Activated CD4-positive, alpha-beta memory T cell treated with anti-CD3 and anti-CD28 coated beads, Interleukin-2, amount 10 ng/mL, durations not matched to agents 7 days and 5 days (primary cell): ENCODE measurements at places on chromosomes 12 and 14. TPM values are rescaled to one million over a fixed set of nuclear protein-coding genes. Genes with fewer than 3 reads are reported as not detected.
A peak's percentile ranks its signal among the peaks of the same experiment; 100 is the strongest.

- no peak overlapping the region for H3K27ac ChIP-seq
- no peak overlapping the region for H3K4me3 ChIP-seq
- H3K4me1 ChIP-seq = peaks cover 9% of the 10 kb centered on the region
- DNase-seq = no peak
- no peaks in the 10 kb centered on the region for H3K27me3 ChIP-seq
Observed at GRCh38 chr12:68915055-68915454, 17.9 kb downstream of the CPM start.

DNA sequence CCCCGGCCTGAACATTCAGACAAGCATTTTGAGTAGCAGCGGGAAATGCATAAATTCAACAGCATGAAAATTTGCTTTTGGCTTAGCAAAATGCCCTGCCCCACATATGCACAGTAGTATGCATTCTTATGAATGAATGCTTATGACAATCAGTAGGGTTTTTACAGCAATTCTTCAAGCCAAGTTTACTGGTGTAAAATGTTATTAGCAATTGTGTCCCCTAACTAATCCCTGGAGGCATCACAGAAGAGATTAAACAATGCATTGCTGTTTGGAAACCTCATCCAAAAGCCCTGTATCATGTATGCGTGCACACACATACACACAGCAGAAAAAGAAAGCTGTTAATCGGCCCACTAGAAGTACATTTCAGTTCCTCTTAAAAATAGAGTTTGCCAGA, 406.5 kb downstream of the LRIG3 start:
- no peaks in the 10 kb centered on the region for H3K4me1 ChIP-seq
- no peak overlapping the region for H3K4me3 ChIP-seq
- H3K27me3 ChIP-seq = no peaks in the 10 kb centered on the region
- H3K27ac ChIP-seq = no peak overlapping the region

DNA sequence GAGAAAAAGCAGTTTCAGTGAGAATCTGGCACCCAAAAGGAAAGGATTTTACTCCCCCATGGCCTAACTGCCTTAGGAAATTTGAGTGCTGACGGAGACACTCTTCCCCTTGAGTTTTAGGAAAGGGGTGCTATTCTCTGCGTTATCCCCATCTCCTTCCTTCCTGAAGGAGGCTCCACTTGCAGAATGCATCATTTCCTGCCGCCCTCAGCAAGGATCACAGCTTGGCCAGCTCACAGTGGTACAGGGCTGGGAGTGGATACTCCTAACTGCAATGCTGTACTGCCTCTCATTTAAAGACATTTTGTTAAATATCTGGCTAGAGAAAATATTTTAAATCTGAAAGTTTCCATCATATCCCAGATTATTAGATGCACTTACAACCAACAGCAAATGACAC, 33.0 kb downstream of the RDH12 start:
- peaks cover 1% of the 10 kb centered on the region for H3K4me1 ChIP-seq
- no peak overlapping the region for H3K4me3 ChIP-seq

DNA sequence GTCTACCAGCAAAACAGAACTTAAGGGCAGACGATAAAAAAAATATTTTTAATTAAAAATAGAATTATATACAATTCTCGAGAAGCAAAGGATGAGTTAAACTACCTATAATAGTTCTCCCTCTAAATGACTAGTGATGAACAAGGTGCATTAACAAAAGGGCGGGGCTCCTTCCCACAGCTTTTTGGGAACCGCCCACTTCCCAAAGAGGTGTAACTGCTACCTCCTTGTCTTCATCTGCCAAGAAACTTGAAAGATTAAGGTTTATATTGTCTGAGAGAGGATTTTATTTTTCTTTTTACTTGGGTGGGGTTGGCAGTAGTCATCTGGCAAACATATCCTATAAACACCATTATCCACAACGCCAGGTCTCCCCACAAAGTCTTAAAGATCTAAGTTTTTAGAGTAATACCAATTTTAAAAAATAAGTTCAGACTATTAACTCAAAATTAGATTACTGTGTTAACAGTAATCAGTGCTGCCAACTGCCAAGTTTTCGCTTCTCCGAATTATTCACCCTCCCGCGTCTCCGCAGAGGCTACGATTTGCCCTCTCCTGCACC, 938 bp downstream of the RALGAPA1 start:
- H3K4me3 ChIP-seq = peak overlapping the region; percentile 98
- peaks cover 3% of the 10 kb centered on the region for H3K36me3 ChIP-seq
- H3K4me1 ChIP-seq = peaks cover 29% of the 10 kb centered on the region
- H3K27me3 ChIP-seq = peaks cover 2% of the 10 kb centered on the region
- peak; percentile 33 for DNase-seq

DNA sequence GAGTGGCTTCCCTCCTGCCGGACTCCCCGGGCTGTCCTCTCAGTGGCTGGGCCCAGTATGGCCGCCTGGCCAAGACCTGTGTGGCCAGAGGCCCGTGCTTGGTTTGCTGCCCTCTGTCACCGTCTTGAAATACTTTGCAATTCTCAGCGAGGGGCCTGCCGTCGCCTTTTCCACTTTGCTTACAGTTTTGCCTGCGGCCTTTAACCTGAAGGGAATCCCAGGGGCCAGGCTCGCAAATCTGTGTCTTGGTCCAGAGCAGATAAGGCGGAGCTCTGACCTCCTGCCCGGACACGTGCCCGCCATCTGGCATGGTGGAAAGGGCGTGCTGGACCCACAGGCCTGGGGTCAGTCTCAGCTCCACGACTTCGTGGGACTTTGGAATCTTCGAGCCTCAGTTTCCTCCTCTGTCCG, 10.9 kb upstream of the AMN start:
- H3K4me3 ChIP-seq = no peak overlapping the region
- H3K27ac ChIP-seq = no peak overlapping the region
- no peak for DNase-seq
- peaks cover 5% of the 10 kb centered on the region for H3K36me3 ChIP-seq
- no peaks in the 10 kb centered on the region for H3K27me3 ChIP-seq

DNA sequence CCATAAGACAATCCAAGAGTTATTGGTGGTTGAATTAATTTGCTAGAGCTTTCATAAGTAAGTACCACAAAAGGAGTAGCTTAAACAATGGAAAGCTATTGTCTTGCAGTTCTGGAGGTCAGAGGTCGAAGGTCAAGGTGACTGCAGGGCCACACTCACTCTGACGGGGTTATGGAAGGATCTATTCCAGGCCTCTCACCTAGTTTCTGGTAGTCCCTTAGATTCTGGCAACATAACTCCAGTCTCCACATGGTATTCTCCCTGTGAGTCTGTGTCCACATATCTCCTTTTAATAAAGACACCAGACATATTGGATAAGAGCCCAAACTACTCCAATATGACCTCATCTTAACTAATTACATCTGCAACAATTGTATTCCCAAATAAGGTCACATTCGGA, 273.4 kb downstream of the FOXN3 start:
- H3K4me1 ChIP-seq = no peaks in the 10 kb centered on the region
- no peak overlapping the region for H3K4me3 ChIP-seq
- peaks cover 2% of the 10 kb centered on the region for H3K27me3 ChIP-seq
- no peak for DNase-seq
- H3K36me3 ChIP-seq = no peaks in the 10 kb centered on the region

DNA sequence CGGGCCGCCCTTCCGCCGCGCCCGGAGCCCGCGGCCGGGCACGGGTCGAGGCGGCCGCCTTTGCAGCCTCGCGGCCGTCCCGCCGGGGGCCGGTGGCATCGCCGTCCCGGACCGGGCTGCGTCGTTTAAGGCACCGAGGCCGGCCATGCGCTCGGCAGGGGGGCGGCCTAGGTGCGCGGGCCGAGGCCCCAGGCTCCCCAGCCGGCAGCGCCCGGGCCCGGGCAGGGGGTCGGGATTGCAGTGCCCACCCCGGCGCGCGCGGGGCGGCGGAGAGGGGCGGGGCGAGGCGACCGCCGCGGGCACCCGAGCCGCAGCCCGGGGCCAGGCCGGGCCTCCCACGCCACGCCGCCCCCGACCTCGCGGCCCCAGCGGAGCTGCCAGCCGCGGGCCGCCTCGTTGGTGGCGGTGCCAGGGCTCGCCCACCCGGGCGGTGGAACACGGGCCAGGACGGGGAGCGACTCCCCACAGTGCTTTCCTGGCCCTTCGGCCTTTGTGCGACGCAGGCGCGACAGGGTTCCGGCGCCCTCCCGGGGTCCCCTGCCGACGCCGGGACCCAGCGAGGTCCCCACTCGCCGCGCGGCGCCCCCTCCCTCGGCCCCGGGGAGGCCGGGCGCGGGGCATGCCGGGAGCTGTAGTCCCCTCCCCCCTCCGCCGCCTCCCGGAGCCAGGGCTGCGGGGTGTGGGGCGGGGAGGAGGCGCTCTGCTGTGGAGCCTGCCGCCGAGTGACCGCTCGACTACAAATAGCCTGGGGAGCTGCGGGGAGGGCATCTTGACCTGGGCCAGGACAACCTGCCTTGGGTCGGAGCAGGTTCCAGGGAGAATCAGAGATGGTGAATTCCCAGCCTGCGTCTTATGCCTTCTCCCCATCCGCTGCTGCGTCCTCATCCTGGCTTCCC, 769 bp downstream of the FKBP4 start:
- peak overlapping the region; percentile 90 for H3K4me3 ChIP-seq
- H3K4me1 ChIP-seq = peaks cover 21% of the 10 kb centered on the region
- peak overlapping the region; percentile 77 for H3K27ac ChIP-seq
- H3K27me3 ChIP-seq = peaks cover 15% of the 10 kb centered on the region
- peak; percentile 80 for DNase-seq

GRCh38 chr14:106872611-106873446, 1346.4 kb downstream of the TMEM121 start:
- H3K36me3 ChIP-seq = no peaks in the 10 kb centered on the region
- DNase-seq = peak; percentile 82
- H3K27ac ChIP-seq = no peak overlapping the region
- H3K4me1 ChIP-seq = peaks cover 16% of the 10 kb centered on the region

DNA sequence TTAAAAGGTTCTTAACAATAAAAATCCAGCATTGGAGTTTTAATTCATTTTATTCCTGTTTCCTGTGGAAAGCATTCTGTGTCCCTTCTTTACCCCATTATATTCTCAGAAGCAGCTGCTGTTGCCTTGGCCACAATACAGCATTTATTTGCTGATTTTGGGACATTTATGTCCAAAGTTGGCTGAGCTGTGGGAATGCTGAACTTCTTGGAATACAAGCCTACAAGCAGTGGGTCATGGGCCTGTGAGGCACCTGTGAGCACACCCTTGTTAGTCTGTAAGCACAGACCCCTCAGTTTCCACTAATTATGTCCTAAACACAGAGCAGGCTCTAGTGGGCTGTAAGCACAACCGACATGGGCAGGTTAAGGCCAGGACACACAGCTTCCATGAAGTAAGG, 122.2 kb upstream of the IGF1 start:
- H3K27ac ChIP-seq = no peak overlapping the region
- no peak for DNase-seq
- no peaks in the 10 kb centered on the region for H3K4me1 ChIP-seq

DNA sequence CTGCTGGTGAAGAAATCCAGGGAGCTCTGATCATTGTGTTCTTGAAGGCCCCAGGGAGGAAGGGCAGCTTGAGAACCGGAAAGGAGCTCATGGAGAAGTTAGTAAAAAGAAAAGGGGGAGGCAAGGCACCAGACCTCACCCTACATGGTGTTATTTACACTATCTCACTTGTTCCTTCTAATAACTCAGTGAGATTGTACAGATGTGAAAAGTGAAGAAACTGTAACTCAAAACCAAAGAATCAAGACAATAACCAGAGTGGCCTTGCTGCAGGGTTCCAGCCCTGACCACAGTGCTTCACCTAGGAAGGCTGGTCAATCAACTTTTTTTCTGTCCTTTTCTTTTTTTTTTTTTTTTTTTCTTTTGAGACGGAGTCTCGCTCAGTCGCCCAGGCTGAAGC, 353.6 kb downstream of the TMTC2 start:
- no peaks in the 10 kb centered on the region for H3K36me3 ChIP-seq
- no peak overlapping the region for H3K4me3 ChIP-seq
- DNase-seq = no peak
- no peaks in the 10 kb centered on the region for H3K4me1 ChIP-seq

DNA sequence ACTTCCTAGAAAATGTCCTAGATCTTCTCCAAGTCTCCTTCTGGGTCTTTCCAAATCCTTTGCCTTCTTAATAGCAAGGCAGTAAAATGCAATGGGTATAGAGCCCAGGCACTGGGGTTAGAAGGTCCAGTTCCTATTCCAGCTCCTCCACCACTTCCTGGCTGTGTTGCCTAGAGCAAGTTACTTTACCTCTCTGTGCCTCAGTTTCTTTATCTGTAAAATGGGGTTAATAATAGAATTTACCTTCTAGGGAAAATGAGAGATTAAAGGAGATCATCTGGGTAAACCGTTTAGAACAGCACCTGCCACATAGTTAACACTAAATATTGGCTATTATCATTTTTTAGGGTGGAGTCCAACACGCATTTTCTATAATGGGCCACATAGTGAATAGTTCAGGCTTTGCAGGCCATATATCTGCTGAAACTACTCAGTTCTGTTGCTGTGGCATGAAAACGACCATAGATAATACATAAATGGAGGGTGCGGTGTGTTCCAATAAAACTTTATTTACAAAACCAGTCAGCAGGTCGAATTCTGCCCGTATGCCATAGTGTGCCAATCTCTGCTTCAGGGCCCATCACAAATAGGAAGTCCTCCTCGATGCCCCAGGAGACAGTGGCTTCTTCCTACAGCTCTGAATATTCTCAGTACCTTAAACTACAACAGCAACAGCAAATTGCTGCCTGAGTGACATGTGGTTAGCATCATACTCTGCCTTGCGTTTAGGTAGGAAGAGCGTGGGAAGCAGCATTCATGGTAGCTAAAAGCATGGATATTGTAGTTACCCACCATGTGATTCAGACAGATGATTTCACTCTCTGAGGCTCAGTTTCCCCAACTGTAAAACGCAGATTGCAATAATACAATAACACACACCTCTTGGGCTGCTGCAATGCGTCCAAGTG, 60.9 kb downstream of the SVOP start:
- no peak overlapping the region for H3K27ac ChIP-seq
- H3K36me3 ChIP-seq = no peaks in the 10 kb centered on the region
- H3K27me3 ChIP-seq = peaks cover 7% of the 10 kb centered on the region
- no peak overlapping the region for H3K4me3 ChIP-seq

DNA sequence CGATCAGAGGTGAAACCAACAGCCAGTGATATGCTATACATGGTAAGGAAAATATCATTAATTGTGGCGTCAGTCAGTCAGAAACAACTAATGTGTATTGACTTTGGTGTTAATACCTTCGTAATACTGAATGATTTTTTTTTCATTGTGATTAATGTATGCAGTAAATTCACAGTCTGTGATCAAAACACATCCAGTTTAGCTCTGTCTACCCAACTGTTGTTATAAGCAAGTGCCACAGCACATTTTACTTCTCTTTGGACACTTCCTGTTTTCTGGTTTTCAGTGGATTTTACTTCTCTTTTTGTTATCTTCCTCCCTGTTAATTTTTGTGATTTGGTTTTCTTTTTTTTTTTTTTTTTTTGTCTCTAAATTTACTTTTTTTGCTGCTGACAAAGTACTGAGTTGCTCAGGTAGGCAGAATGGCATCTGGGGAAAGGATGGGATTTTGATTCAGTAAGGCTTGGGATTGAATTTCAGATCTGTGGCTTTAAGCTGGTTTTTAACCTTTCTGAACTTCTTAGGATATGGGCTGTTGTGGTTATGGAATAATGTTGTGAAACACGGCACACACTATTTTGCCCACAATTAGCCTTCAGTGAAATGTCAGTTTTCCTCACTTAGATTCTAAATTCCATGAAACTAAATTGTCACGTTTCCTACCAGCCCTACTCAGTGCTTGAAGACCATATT, 604 bp downstream of the GLIPR1 start:
- H3K27ac ChIP-seq = peak overlapping the region; percentile 98
- DNase-seq = no peak
- peaks cover 27% of the 10 kb centered on the region for H3K36me3 ChIP-seq
- peaks cover 2% of the 10 kb centered on the region for H3K27me3 ChIP-seq
- H3K4me1 ChIP-seq = peaks cover 74% of the 10 kb centered on the region

HSP90AA1 gene
- total RNA-seq = 472 TPM

GYS2 gene
- not detected for total RNA-seq

CD163 gene
- total RNA-seq = not detected

TAS2R8 gene
- not detected for total RNA-seq

TAS2R14 gene
- 1.2 TPM for total RNA-seq

CLEC14A gene
- not detected for total RNA-seq

IFI27L2 gene
- 102 TPM for total RNA-seq
